ENCODE measurements at places on chromosomes 4 and X.

DNA sequence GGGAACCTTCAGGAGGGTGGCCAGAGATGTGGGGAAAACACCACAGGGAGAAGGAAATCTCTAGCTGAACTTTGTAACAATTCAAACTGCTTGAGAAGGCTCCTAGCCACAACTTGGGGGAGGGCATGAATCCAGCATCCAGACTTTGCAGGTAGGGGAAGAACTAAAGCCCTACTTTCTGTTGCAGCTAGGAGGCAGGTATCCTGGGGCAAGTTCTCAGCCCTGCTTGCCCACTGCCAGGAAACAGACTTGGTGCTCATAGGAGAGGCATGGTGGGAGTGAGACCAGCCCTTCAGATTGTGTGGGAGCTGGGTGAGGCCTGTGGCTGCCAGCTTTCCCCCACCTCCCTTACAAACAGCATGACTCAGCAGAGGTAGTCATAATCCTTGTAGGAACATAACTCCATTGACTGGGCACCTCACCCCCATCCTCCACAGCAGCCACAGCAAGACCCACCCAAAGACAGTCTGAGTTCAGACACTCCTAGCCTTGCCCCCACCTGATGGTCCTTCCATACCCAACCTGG, 209.5 kb upstream of the CPEB2 start:
- no peak for DNase-seq

GRCh38 chr4:129839687-129840086, 743.7 kb downstream of the C4orf33 start:
- no peak for DNase-seq

GRCh38 chr4:170425521-170426143, 335.9 kb upstream of the AADAT start:
- DNase-seq = no peak

- DNase-seq = no peak
These were observed 72.6 kb downstream of the STARD8 start for GRCh38 chrX:68719904-68720614.

- DNase-seq = no peak
These were observed 60.9 kb upstream of the SMAD1 start for GRCh38 chr4:145420595-145421214.

DNA sequence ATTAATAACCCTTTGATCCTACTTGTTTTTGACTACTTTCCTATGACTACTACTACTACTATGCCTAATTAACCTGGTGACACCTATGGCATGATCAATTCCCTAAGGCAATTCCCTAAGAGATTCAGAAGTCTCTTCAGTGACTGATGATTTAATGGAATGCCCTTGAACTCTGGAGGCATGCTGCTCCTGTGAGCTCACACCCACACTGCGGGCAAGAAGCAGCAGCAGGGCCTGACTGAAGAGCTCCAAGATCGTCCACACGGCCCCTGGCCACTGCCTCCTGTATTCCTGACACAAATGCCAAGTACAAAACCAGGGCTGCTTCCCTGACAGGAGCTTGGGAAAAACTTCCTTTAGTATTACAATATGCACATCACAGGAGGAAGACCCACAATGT, 74.2 kb upstream of the STS start:
- no peak for DNase-seq

DNA sequence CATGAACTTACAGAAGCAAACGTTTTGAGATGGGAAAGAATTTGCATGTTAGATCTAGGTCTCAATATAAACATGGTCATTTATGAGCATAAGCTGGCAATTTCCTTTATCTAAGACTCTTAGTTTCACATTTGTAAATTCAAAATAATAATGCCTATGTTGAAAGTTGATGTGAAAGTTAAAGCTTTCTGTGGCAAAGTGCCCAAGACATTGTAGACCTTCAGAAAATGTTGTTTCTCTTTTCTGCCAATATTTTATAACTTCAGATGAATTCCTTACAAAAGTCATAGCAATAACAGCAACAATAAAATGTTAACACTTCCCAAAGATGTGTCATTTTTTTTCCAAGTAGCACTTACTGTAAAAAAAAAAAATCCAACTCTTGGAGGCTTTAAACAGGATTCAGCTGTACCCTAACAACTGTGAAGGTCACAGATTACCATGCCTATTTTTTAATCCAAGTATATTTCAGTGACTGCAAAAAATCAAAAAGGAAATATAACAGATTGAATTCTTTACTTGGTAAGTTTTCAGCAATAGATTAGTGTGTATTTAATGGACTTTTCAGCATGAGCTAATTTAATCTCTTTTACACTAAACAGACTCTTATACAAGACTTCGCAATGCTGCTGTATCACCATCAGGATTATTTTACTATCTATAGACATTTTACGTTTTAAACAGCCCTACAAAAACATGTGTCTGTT, 206.5 kb upstream of the PDE5A start:
- DNase-seq = no peak

- DNase-seq = no peak
These were observed 2.3 kb upstream of the SLC26A1 start for GRCh38 chr4:995311-996026.

GRCh38 chr4:158001756-158002155, 171.1 kb downstream of the GASK1B start:
- no peak for DNase-seq

DNA sequence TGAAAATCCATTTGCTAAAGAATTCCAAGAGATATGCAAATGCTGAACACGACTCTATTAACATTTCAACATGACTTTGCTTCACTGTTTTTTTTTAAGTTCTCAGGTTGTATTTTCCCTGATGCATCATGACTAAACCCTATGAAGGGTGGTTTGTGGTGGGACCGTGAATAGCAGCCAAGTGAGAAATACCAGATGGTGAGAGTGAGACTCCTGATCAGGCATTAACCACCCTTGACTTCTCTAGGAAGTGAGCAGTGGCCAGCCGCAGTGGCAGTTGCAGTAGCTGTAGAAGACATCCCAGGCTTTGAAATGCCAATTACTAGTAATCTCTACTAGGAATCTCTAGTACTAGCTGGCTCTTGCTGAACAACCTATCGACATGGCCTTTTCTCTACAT, 383.4 kb downstream of the FAM133A start:
- no peak for DNase-seq

DNA sequence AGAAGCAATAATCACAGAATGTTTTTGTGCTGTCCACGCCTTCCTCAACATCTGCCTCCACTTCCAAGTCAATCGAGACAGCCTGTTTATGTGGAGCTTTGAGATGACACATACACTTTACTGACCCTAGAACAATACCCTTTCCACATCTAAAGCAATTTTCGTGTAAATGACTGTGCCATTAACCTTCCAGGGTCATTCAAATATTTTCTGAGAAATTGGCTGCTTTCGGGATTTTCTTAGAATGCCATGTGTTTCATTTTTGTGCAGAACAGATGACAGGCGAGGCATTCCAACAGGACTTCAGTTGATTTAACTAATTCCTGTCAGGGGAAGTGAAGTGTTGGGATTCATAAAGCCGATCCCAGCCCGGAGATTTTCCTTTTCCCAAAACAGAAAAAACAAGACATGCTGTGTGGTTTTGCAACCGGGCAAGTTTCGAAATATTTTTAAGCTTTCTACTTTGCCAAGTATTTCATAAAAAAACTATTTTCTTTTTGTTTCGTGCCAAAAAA, 73.9 kb downstream of the SORBS2 start:
- no peak for DNase-seq

GRCh38 chrX:42704454-42704853, 73.5 kb downstream of the PPP1R2C start:
- DNase-seq = no peak
